ENCODE measurements at places on chromosomes 6 and 20.

- DNase-seq: no peak
These were observed 38.5 kb downstream of the EPB41L2 start for GRCh38 chr6:131024565-131024964.

- DNase-seq: no peak
These were observed 748 bp downstream of the UBE2J1 start for GRCh38 chr6:89351671-89352277.

- DNase-seq: no peak
These were observed 57.3 kb upstream of the CNKSR3 start for GRCh38 chr6:154567695-154568220.

- no peak for DNase-seq
These were observed 25.2 kb upstream of the TULP4 start for GRCh38 chr6:158287047-158287446.

DNA sequence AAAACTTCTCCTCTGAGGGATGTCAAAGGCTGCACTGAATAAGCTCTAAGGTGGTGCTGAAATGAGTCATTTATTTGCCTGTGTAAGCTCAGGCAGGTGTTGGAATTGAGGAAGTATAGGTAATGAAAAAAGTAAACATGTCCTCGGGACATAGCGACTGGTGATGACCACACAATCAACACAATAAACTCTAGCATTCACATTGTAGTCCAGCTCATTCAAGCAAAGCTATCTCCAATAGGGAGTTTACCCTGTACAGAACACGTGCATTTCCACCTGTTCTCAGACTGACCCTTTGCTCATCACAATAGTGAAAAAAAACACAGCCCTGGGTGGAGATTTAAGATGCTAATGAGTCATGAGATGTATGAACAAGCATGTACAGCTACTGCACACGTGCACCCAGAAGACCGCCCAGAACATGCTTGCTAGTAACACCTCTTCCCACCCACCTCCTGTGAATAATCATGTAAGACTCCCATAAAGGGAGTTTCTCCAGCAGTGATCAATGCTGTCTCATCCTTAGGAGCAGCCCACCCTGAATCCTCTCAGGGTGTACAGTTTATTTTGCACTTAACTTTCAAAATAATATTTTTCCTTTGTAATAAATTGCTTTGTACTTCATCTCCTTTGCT lies 33.0 kb upstream of the POU5F1 start:
- DNase-seq: peak; percentile 34

DNA sequence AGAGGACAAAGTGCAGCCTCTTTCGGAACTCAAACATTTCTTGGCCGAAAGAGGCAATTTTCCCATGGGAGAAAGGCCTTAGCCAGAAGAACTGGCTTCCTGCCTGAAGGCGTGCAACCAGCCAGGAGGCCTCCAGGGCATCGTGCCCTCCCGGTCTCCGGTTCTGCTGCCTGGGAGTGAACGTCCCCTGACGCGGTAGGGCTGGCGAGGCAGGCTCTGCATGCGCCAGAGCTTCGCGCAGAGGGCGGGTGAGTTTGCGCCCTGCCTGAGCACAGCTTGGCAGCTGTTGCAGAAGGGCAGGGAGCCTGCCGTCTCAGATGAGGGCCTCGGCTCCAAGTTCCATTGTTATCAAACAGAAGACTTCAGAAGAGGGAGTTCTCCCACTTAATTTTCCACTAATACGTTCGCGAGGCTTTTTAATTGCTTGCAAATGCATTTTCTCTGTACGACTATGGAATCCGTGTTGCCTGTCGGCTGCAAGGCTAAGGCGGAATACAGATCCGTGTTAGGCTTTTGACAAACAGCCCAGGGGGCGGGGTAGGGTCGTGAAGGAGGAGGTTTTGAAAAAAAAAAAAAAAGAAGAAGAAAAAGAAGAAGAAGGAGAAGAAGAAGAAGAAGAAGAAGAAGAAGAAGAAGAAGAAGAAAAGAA lies 5.5 kb upstream of the TFAP2D start:
- no peak for DNase-seq

- DNase-seq: no peak
These were observed 38.0 kb downstream of the RWDD2A start for GRCh38 chr6:83231146-83231545.

- no peak for DNase-seq
These were observed 168.0 kb upstream of the LRFN2 start for GRCh38 chr6:40755046-40755681.

DNA sequence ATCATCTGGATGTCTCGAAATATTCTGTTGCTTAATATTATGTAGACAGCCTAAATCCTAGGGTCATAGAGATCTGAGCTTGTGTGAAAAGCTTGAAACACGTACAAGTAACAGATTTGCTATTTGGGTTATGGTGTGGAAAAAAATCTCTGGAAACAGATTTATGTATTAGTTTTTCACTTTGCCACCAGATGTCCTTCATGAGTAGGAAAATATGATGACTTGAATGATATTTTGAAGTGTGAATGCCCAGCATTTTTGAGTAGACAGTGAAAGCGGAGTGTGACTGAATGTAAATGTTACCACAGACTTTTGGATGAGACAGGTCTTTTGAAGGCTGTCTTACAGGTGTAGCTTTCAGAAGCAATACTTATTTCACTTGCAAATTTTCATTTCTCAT lies 4.2 kb upstream of the BMP6 start:
- peak; percentile 48 for DNase-seq

DNA sequence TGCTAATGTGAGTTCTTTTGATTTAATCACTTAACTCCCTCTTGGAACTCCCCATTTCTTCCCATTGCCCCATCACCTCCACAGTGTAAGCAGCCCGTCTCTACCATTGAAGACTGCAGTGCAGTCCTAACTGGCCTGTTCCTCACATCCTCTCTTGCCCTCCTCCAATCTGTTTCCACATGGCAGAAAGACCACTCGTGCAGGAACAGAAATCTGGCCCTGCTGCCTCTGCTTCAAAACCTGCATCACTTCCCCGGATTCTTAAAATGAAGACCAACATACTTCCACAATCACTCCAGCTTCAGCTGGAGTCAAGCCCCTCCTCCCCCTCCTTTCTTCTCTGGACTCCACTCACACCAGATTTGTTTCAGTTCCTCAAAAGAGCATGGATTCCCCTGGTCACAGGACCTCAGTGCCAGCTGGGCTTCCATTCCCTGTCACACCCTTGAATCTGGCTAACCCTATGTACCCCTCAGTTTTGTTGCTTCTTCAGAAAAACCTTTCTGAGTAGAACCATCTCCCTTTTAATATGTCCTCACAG lies 802.3 kb downstream of the MAFB start:
- DNase-seq: no peak

DNA sequence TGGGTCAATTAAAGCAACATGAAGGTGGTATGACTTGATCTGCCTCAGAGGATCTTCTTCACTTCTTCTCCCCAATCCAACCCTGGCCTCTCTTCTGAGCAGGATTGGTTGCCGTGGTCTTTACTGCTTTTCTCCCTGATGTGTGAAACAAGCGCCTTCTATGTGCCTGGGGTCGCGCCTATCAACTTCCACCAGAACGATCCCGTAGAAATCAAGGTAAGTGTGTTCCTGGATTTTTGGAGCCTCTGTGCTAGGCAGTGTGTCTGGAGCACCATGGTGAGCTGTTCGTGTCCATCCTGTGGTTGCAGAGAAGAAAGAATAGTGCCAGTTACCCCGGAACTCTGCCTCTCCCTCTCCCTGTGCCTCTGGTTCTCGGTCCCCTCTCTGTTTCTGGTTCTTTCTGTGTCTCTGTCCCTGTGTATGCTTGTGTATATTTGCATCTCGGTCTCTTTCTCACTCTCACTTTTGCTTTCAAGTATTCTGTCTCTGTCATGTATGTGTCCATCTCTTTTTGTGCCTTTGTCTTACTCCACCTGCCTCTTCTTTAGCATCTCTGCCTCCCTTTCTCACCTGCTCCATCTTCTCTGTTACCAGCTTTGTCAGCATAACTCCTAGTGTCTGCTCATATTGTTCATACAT lies 23.5 kb downstream of the TM9SF4 start:
- peak; percentile 60 for DNase-seq

GRCh38 chr6:1075444-1075843 lies 236.5 kb upstream of the FOXQ1 start:
- no peak for DNase-seq

GRCh38 chr6:165895421-165896165 lies 232.6 kb upstream of the PDE10A start:
- no peak for DNase-seq

DNA sequence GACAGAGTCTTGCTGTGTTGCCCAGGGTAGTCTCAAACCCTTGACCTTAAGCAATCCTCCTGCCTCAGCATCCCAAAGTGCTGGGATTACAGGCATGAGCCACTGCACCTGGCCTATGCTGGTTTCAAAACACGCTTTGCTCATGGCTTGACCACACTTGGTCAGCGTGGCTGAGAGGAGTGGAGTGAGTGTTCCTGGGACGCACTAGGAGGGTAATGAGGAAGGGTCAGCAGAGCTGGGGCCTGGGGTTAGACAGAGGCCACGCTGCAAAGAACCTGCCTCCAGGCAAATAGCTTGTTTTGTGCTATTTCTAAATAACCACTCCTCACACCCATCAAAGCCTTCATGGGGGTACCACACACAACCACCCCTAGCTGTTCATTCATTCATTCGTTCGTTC lies 77.9 kb upstream of the TOX2 start:
- DNase-seq: no peak

DNA sequence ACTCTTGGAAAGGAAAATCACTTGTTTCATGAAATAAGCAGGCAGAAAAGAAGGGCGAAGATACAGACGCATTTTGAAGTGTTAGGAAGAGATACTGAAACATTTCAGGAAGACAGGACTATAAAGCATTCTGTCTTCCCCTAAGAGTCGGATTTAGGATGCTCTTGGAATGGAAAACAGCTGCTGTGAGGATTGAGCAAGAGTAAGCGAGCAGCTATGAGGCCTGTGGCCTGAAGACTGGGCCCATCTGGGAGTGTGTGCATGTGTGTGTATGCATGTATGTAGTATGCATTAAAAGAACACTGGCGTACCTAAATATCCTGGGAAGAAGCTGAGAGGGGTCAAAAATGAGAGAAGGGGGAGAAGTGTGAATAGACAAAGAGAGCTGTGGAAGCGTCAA lies 83.6 kb downstream of the SIM1 start:
- DNase-seq: no peak

DNA sequence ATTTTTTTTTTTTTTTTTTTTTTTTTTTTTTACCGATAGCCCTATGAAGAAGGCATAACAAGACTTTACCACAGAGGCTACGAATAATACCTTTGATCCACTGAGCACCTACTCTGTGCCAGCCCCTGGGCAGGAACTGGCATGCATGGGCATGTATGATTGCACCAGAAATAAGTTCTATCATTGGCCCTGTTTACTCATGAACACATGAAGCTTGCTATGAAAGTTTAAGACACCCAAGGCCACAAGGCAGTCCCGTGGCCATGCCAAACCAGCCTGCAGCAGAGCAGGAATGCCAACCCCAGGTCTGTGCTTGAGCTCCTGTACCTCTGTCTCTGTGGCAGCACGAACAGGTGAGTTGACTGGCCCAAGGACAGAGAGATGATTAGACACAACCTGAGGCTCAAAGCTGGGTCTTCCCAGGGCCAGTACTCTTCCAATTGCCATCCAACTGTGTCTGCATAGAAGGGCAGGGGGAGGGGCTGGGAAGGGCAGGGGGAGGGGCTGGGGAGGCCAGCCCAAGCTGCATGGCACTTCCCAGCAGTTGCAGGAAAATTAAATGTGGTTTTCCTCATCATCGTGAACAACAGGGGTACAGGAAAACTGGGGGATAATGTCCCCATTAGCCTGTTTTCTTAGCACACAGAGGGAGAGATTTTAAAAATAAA lies 63.5 kb downstream of the LRFN2 start:
- DNase-seq: no peak

DNA sequence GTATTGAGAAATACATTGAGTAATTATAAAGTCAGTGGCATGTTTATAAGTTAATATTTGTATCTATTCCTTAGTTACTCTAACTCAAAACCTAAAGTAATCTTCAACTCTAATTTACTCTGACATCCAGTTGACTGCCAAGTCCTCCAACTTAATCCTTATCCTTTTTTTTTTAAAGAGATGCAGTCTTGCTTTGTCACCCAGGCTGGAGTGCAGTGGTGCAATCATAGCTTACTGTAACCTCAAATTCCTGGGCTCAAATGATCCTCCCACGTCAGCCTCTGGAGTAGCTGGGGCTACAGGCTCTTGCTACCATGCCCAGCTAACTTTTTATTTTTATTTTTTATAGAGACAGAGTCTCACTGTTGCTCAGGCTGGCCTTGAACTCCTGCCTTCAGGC lies 24.4 kb downstream of the PTPN1 start:
- DNase-seq: no peak

DNA sequence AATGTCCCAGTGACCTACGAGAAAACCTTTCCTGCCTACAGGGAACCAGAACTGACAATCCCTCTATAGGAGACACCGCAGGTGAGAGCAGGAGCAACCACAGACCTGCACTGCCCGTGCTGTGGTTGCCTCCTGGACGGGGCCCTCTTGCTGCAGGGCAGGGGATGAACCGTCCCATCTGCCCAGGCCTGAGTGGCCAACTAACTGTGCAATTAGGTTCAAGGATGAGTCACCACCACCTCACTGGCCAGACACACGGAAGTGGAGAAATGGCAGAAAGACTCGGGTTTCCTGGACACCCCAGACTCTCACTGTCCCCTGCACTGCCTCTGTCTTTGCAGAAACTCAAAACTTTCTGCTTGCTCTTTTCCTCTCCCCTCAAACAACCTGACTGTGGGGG lies 13.8 kb upstream of the HLA-G start:
- no peak for DNase-seq

- no peak for DNase-seq
These were observed 4.8 kb downstream of the FBXO5 start for GRCh38 chr6:152978058-152978457.

GRCh38 chr6:57822896-57823358 lies 505.5 kb downstream of the PRIM2 start:
- no peak for DNase-seq

- DNase-seq: no peak
These were observed 37.8 kb downstream of the DUSP22 start for GRCh38 chr6:329888-330691.
